H9 (cell line): ENCODE measurements at places on chromosomes 1 and 21. TPM values are rescaled to one million over a fixed set of nuclear protein-coding genes. Genes with fewer than 3 reads are reported as not detected.

GRCh38 chr1:100614570-100614969 is 76.6 kb downstream of the GPR88 start:
- no peak for DNase-seq

- DNase-seq: no peak
Measured at GRCh38 chr21:24290151-24290833, 1317.0 kb downstream of the MRPL39 start.

The HCRTR1 gene
- not detected in 2 replicates for total RNA-seq

DNA sequence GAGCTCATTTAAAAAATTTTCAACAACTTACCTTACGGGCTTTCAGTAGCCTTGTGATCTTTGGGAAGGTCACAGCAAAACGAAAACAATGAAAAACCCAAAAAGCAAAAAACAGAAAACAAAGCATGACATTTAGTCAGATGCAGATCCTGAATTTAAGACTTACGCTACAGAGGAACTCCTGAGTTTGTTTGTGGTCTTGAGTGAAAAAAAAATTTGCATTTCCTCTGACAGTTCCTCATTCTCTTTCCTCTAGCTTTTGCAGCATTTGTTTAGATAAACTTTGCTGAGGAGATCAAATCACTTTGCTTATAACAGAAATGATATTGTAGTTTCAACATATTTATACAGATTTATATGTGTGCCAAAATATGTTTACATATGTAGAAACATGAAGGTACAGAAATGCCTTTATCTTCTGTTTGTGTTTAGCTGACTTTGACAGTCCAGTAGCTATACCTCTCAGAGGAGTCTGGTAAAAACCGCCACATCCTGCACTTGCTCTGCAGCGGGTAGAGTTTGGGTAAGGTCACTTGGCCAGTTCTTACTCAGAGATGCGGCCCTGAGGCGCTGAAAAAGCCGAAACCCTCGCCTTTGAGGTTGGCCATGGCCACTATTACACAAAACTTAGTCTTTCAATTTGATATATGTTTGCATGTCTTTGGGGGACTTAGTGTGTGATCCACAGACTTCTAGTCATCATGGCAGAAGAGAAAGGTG is 142.5 kb downstream of the TNR start:
- no peak for DNase-seq

- no peak for DNase-seq
Measured at GRCh38 chr21:43662286-43662685, 2.9 kb downstream of the RRP1B start.
